ENCODE measurements at places on chromosomes 4 and X.

- DNase-seq = no peak
These were observed 12.8 kb upstream of the XIAP start for GRCh38 chrX:123847056-123847455.

DNA sequence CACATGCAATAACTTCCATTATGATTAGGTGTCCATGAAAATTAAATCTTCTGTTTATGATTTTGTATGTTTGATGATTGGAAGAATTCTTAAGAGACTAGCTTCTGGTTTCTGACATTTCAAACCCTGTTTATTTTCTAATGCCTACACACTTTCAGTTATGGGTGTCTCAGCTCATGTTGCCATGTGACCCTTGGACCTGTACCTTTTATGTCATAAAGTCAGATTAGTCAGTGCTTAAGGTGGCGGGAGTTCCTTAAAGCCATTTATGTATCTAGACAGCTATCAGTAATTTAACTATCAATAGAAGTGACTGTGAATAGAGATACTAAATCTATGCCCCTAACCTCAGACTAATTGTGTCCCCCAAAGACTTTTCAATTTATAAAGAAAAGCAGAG lies 155.6 kb downstream of the GBA3 start:
- no peak for DNase-seq

GRCh38 chrX:9610771-9611392 lies 146.0 kb downstream of the TBL1X start:
- DNase-seq = no peak

DNA sequence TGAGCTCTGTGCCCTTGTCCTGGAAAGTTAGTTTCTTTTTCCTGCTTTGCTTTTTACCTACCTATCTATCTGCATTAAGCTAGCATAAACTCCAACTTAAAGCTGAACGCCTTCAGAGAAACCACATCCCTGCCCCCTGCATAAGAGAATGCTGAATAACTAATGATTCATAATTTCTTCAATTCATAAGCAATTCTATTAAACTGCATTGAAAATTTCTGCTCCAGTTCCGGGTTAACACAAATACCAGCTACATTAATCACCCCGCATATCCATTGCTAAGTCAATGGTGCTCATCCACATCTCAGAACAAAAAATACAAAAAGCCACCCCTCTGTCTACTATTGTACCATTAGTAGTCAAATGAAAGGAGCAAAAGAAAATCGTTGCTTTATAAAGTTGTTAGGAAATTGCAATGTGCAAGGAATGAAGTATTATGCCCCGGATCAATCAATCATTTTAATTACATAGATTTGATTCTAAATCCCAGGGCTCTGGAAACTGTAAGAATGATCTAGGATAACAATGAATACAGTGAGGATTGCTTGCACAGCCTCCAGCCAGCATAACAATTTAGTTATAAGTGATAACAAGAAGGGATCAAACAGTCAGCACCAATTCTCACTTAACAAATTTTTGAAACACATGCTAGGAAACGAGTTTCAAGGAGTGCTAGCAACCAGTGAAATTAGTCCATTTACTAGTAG lies 106.8 kb downstream of the ELOVL6 start:
- DNase-seq = no peak

DNA sequence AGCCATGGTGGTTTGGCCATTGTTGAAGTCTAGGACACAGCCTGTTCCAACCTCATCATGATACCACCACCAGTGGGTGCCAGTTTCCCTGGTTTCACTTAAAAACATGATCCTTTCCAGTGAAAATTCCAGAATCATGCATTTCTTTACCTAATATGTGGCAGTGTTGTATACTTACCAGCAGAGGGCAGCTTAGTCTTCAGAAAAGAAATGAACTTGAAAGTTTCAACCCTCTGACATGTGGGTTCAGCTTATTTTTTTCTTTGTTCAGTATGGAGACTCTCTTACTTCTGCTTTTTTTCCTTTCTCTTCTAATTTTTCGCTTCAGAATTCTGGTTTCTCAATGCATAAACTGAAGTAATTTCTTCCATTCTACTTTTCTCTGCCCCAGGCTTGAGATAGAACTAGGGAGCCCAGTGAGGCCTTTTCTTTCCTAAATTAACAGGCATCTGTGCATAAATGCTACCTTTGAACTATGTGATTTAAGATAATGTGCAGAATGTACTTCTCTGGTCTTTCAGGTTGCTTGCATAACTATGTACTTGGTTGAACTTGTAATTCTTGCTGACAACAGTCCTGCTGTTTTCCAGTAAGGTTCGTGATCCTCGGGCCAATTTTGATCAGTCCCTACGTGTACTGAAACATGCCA lies 10.7 kb downstream of the LIAS start:
- peak; percentile 59 for DNase-seq

DNA sequence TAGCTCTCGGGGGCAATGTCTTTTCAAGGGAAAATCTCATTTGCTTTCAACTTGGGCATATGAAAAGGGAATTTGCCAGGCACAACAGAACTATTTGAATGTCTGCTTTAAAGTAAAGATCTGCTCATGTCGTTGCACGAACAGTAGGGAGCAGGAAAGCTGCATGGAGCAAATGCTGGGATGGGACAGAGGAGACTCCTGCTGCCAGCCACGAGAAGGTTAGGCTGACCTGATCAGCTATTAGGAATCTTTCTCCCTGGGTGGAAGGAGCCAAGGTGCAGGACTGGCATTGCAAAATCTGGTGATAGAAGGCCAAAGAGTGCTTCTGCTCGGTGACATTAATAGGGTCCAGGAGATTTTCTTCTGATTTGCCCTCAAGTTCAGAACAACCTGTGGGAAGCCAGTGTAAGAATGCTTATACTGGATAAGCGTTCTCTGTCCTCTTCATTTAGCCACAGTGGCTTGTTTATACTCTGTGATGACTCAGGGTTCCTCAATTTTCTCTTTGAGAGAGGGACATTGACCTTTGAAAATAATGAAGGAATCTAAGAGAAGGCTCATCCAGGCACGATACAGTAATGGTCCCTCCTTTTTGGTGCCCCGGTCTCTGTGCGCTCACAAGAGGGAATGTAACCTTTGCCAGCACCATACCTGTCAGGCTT lies 22.9 kb downstream of the FHL1 start:
- DNase-seq = no peak

DNA sequence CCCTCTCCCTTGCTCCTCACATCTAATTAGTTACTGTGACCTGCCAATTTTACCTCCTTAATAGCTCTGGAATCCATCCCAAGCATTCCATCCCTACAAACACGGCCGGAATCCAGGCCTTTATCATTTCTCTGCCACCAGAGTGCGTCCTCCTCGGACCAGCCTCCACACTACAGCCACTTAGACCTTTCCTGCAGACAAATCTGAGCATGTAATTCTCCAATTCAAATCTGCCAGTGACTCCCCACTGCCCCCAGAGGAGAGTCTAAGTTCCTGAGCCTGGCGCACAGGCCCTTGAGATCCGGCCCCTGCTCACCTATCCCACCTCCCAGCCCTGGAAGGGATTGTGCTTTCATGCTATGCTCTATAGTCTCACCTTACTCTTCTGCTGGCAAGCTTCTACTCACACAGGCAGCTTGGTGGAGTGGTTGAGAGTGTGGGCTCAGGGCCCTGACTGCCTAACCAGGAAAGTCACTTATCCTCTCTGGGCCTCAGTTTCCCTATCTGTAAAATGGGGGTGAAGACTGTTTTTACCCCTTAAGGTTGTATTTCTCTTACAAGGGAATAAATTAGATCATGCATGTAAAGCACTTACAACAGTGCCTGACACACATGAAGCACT lies 31.2 kb downstream of the PJA1 start:
- no peak for DNase-seq

GRCh38 chrX:126338916-126339315 lies 172.8 kb upstream of the DCAF12L2 start:
- DNase-seq = no peak

DNA sequence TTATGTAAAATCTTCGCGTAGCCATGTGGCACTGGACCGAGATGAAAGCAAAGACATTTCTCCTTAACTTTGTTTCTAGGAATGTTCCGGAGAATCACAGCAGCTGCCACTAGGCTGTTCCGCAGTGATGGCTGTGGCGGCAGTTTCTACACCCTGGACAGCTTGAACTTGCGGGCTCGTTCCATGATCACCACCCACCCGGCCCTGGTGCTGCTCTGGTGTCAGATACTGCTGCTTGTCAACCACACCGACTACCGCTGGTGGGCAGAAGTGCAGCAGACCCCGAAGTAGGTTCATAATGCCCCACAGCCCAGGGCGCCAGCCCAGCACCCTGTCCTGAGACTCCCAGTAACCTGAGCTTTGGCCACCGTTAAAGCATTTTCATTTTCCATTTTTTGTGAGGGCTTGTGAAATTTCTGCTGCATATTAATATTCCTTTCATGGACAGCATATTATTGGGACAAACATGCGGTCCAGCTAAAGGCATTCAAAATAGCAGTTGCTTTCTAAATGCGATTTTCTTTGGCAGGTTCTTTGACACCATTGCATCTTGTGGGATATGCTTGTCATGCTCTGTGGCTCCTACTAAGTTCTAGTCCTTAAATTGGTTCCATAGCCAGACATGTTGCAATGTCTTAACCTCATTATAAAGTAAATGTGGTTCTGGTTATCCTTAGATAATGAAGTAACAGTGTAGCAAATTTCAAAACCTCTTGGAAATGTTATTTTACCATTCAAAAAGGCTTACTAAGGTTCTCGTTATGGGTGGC lies 49.1 kb upstream of the MSANTD1 start:
- DNase-seq = no peak

- no peak for DNase-seq
These were observed 14.0 kb upstream of the ART3 start for GRCh38 chr4:76060506-76060905.

DNA sequence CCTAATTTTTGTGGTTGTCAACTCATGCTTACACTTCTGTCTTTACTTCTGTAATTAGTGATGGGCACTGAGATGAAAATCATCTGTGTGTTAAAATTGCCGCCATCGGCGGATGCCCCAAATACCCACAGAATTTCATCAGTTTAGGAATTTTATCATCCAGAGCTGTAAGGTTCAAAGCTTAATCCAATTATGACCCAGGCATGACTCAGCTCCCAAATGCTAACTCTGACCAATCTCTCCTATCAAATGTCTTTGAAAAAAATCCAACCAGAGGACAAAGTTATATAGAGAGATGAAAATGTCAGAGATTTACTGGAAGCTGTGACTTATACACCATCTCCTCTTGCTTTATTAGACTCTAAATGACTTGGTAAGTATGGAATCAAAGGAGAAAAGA lies 1048.7 kb upstream of the PRKX start:
- DNase-seq = no peak

- DNase-seq = no peak
These were observed 52.9 kb upstream of the CXCL8 start for GRCh38 chr4:73687421-73687820.

DNA sequence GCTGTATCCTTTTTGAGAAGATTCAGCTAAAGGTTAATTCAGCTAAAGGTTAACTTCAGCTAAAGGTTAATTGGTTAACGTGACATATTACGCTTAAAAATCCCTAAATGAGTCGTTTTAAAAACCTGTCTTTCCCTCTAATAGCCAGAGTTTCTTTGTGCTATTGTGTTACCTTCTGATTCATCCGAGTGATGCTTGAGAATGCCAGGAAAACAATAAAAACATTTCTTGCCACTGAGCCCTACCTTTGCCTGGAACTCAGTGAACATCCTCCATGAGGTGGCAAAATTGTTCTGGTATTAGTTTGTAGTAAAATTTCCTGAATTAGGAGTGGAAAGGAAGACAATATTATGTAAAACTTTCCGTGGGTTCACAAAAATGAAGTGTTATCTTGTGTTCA lies 13.7 kb upstream of the TMPRSS11E start:
- no peak for DNase-seq

GRCh38 chrX:102558607-102559006 lies 40.7 kb upstream of the ARMCX5 start:
- no peak for DNase-seq

DNA sequence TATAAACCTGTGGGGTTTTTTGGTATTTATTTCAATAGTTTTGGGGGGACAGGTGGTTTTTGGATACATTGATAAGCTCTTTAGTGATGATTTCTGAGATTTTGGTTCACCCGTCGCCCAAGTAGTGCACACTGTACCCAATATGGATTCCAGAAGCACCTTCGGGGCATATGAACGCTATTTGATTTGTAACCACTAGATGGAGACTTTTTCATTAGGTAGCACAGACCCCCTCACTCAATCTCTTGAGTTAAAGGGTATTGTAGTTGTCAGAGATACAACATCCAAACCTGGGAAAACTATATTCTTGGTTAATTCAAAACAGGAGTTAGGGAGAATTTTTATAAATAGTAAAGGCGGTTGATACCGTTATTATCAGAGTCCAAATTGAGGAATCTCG lies 79.8 kb downstream of the SPANXN3 start:
- DNase-seq = no peak

GRCh38 chr4:8922481-8922880 lies 50.8 kb upstream of the HMX1 start:
- no peak for DNase-seq

GRCh38 chr4:167715176-167715575 lies 377.2 kb upstream of the ANXA10 start:
- no peak for DNase-seq

- DNase-seq = no peak
These were observed 17.0 kb downstream of the C4orf54 start for GRCh38 chr4:99640676-99641075.

GRCh38 chrX:137172317-137172948 lies 138.6 kb upstream of the GPR101 start:
- DNase-seq = no peak

Measured in iPS DF 19.7 (cell line).